ENCODE measurements at places on chromosomes 1 and 21.
A peak's percentile ranks its signal among the peaks of the same experiment; 100 is the strongest.

GRCh38 chr1:224513383-224513782 is 78.8 kb upstream of the WDR26 start:
- no peak for DNase-seq

DNA sequence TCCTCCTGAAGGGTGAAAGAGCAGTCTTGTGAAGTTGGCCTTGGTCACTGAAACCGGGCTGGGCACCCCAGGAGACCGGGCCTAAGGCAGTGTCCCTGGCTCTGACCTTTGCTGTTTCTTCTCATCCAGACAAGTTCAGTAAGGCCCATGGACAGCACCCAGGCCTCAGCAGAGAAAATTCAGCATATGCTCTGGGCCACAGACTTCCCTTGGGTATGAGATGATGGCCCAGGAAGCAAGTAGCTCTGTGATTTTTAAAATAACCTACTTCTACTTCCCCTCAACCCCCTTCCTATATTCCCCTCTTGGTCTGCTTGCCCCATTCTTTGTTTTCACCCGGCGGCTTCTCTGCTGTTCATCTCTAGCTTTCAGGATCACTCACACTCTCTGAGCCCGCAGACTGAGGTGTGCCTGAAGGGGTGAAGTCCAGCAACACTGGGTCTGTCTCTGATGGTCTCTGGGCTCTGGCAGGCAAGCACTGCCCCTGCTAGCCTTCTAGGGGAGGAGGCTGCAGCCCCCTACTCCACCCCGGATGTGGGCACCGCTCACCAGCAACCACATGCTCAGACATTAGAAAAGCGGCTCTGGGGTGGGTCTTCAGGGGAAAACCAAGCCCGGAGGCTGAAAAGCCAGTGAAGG is 2.9 kb upstream of the GPR25 start:
- DNase-seq: no peak

GRCh38 chr1:169060043-169060722 is 46.3 kb upstream of the ATP1B1 start:
- DNase-seq: no peak

DNA sequence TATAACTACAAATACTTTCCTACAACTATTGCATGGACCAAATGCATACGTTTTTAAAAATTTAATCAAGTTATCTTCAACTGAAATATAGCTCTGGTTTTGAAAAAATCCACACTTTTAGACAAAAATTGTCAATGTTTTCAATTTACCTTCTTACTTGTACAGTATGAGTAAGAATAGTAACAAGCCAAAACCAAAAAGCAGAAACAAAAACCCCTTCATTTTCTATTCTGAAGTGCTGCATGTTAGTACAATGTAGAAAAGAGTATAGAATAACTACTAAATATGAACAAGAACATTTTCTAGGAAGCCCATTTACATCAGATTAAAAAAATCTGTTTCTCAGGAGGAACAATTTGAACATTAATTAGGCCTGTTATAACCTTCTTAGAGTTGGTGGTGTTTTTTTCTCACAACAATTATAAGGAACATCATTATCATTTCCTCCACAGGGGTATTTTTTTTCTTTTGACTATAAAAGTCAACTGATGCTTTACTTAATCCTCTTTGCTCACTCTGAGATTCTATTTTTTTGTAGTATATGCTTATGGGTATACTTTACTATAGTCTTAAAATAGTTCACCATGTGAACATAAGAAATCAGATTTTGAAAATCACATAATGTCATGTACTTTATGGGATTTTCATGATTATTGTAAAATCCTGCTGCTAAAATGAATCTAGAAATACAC is 475.4 kb downstream of the PTBP2 start:
- DNase-seq: no peak

DNA sequence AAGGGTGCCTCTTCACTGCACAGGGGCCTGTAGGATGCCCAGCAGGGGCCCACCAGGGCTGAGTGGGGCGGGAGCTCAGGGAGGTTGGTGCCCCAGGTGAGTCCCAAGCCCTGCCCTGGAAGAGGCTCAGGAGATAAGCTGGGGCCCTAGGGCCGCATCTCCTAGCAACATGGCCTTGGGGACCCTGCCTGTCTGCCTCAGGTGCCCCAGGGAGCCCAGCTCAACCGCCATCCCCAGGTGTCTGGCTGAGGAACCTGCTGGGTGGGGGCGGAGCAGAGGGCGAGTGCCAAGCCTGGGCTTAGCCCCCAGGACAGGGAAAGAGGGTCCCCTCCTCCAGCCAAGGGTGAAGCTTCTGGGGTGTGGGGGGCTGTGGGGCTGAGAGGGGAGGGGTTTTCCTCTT is 54.8 kb downstream of the FOXO6 start:
- no peak for DNase-seq

DNA sequence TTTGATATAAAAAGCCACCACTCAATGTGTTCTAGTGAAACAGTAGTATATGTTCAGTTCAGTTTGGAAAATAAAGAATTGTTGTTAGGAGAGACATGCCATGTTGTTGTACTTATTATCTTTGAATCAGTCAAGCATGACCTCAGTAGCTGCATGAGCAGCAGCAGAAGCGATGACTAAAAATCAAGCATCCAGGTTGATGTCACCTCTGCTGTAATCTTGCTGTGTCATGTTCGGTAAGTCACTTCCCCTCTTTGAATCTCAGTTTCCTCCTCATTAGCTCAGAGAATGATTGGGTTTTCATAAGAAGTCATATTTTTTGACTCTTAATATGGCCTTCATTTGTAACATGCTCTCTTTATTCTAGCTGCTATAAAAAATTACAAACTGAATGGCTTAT is 428.4 kb upstream of the B3GALT2 start:
- DNase-seq: no peak

GRCh38 chr1:165891111-165891860 is 63.9 kb downstream of the UCK2 start:
- DNase-seq: no peak

DNA sequence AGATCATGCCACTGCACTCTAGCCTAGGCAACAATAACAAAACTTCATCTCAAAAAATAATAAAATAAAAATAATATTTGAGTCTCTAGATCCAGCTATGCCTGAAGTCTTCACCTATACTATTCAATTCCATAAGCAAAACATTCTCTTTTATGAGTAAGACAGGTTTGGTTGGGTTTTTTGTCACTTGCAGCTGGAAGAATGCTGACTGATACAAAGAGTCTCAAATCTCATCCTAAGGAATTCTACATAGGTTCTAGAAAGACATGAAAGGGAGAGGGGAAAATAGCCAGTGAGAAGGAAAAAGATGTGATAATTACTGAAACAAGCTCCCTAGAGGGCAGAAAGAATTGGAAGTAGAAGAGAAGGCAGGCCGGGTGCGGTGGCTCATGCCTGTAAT is 30.4 kb upstream of the MED18 start:
- no peak for DNase-seq

- DNase-seq: no peak
Observed at GRCh38 chr1:20266141-20266540, 24.5 kb upstream of the VWA5B1 start.

DNA sequence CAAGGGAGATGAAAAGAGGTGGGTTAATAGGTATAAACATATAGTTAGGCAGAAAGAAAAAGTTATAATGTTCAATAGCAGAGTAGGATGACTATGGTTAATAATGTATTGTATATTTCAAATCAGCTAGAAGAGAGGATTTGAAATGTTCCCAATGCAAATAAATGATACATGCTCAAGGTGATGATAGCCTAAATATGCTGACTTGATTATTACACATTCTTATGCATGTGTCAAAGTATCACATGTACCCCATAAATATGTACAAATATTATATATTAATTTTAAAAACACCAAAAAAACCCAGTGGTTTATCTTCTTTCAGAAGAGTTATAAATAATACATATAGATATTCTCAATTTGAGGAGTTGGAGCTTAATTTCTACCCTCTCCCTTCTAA is 38.3 kb upstream of the ZSWIM5 start:
- DNase-seq: no peak

- DNase-seq: no peak
Observed at GRCh38 chr1:98306517-98307089, 354.9 kb upstream of the SNX7 start.

GRCh38 chr21:31874812-31875212 is 2.0 kb downstream of the HUNK start:
- no peak for DNase-seq

- no peak for DNase-seq
Observed at GRCh38 chr21:45549626-45550463, 7.6 kb upstream of the SLC19A1 start.

GRCh38 chr1:182035097-182035770 is 26.3 kb downstream of the ZNF648 start:
- peak; percentile 12 for DNase-seq

DNA sequence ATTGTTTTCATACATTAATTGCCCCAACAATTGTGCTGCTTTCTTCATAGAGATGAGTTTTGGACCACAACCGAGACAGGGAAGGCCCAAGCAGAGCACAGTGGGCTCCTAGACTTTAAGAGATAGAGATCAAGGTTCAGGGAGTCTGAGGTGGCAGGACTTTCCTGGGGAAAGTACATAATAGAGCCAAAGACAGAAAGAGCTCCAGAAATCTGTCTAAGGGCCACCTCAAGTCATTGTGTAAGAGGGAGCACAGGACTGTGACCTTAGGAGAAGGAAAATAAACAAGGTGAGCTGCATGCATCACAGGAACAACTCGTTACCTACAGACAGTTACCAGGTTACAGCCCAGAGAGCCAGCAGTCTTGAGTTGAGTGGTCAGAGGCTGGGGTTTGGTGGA is 41.3 kb upstream of the CR2 start:
- DNase-seq: no peak

GRCh38 chr1:232793944-232794343 is 11.3 kb upstream of the MAP10 start:
- peak; percentile 18 for DNase-seq

DNA sequence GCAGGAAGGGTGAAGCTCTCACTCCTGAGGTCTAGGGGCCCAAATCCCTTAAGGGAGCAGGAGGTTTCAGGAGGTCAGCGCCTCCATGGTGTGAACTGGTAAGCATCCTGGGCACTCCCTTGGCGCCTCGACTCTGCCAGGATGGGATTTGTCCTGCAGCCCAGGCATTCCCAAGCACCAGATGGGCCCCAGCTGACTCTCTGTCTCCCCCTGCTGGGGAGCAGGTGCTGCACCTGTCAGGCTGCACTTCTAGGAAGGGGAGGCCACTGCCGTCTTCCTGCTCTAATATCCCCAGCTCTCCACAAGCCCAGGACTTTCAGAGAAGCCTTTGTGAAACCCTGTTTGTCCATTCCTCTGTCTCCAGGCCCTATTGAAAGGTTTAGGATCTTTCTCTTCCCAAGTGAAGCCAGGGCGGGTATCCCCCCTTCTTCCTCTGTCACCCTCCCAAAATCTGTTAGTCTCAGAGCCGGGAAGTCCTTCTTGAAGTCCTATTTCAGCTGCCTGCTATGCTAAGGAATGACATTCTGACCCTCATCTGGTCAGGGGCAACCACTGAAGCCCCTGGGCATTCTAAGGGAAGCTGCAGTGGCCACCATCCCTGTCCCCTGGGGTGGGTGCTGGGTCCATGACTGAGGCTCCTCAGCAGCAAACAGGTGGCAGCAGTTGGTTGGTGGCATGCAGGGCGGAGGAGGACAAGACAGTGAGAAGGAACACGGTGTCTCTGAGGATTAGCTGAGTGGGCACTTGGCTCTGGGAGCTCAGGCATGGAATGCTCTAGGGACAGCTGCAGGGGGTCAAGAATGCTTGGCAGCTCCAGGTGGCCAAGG is 3.2 kb downstream of the MYBPH start:
- peak; percentile 27 for DNase-seq

- DNase-seq: no peak
Observed at GRCh38 chr1:241531195-241532161, 700 bp upstream of the KMO start.

GRCh38 chr1:213511173-213511572 is 460.1 kb downstream of the RPS6KC1 start:
- no peak for DNase-seq

GRCh38 chr21:38958940-38959691 is 153.4 kb downstream of the ETS2 start:
- no peak for DNase-seq

DNA sequence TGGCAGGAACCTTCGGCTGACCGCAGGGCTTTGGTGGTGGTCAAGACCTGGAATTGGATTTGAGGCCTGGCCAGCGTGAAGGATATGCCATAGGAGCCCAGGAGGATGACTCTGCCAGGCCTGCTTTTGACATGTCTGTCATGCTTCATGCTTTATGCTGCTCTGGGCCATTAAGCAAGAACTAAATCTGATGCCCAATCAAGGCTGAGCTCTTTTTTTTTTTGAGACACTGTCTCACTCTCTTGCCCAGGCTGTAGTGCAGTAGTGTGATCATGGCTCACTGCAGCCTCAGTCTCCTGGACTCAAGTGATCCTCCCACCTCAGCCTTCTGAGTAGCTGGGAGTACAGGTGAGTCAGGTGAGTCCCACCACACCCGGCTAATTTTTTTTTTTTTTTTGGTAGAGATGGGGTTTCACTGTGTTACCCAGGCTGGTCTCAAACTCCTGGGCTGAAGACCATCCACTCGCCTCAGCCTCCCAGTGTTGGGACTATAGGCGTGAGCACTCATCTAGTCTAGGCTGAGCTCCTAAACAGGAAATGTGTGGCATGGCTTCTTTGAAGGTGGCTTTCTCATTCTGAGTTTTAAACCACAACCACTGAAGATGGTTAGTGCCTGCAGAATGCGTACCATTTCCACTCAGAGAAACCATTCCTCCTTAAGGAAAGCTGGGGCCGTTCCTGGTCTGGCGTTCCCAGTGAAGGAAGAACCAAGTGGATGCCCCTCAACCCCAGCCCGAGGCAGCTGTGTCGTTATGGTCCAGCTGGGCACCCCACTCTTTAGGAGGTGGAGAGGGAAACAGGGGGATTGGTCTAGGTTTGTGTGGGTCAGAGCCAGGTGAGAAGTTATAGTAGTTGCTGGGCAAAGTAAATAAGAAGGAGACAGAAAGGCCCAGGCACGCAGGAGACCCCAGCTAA is 34.2 kb upstream of the ATP5PO start:
- peak; percentile 81 for DNase-seq

DNA sequence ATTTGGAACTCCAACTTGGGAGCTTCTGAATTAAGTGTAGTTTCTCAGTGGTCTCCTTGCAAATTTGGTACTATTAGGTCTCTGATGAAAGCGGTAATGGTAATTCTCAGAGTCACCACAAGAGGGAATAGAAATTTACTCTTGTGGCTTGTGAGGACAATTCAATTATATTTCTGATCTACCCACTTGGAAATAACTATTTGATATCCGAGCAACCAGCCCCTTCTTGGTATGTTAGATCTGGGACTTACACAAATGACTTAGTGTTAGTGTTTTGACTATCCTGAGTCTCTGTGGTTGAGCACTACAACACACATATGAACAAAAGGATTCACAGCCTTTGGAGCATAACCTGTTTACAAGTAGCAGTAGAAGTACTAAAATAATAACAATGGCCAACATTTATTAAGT is 68.1 kb downstream of the RPS6KA1 start:
- DNase-seq: peak; percentile 77

GRCh38 chr1:21368515-21369289 is 71.2 kb upstream of the NBPF3 start:
- peak; percentile 70 for DNase-seq

DNA sequence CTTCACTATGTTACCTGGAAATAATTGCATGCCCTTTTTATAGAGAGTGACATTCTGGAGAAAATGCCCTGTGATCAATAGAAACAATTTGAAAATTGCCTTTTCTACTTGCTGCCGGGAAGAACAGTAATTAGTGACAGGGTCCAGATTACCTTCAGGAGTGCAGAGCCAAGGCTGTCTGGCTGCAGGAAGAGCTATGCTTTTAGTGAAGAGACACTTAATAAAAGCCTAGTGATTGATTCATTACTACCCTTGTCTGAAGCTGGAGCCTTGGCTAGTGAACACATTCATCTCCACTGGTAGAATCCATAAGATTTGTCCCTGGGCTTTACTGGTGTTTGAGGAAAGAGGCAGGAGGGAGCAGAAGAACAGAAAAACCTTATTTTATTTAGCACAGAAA is 12.9 kb upstream of the DNASE2B start:
- DNase-seq: no peak

GRCh38 chr1:100107696-100108095 is 25.0 kb downstream of the SASS6 start:
- DNase-seq: no peak

All from CD4-positive, alpha-beta T cell treated with Interferon alpha-2 for 1 hour (primary cell).